ENCODE measurements at places on chromosomes 1 and 21. TPM values are rescaled to one million over a fixed set of nuclear protein-coding genes. Genes with fewer than 3 reads are reported as not detected.

The FMO1 gene
- not detected for total RNA-seq

The TYW3 gene
- total RNA-seq, result 19.3 TPM

DNA sequence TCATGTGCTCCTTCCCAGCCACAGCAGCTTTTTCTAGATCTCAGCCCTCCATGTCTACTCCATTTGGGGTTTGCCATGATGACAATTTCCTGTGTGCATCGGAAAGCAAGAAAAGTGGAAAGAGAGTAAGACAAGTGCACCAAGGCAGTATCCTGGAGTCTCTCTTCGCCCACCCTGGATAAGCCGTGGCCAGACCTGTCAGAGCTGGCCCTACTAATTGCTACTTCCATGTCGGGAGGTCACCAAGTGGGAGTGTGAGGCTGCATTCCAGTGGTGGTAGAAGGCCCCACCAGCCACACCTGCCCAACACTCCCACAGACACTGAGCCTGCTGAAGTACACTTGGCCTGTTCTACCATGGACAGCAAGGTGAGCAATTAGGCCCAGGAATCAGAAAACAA, 14.0 kb upstream of the LORICRIN start:
- no peak overlapping the region for H3K4me3 ChIP-seq
- H3K36me3 ChIP-seq, result no peaks in the 10 kb centered on the region
- H3K27me3 ChIP-seq, result peaks cover 3% of the 10 kb centered on the region
- no peaks in the 10 kb centered on the region for H3K4me1 ChIP-seq
- no peak overlapping the region for H3K27ac ChIP-seq

GRCh38 chr1:119081700-119082099, 58.8 kb downstream of the WARS2 start:
- no peak overlapping the region for H3K27ac ChIP-seq
- no peaks in the 10 kb centered on the region for H3K36me3 ChIP-seq
- H3K27me3 ChIP-seq, result no peaks in the 10 kb centered on the region
- no peak overlapping the region for H3K4me3 ChIP-seq

DNA sequence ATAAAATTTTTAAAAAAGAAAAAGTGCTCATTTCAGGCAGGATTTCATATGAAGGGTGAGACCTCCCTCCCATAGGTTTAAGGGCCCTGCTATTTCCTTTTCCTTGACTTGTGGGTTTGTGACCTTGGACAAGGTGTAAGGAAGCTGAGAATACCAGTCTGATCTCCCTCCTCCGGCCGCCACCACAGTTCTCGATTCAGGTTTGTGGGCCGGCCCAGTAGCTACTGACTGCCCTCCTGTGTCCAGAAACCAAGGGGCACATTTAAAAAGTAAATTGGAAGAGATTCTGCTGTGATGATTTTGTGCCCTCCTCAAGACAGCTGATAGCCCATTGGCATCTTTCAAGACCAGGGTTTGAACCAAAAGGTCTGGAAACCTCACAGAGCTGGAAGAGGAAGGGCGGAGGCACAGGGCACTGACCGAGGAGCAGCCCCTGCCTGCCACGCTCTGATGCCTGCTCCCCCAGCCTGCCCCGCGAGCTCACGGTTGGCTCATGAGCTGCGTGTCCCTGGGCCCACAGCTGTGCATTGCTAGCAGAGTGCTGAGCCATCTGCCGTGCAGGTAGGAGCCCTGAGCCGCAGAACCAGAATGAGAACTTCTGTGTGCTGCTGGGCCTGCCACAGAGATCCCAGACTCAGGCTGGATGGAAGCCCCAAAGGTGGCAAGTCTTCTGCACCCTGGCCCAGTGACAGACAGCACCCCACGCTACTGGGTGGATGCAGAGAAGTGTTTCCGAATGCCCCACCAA, 348.7 kb downstream of the NPHP4 start:
- H3K4me1 ChIP-seq, result no peaks in the 10 kb centered on the region
- H3K4me3 ChIP-seq, result no peak overlapping the region
- no peaks in the 10 kb centered on the region for H3K27me3 ChIP-seq
- H3K36me3 ChIP-seq, result no peaks in the 10 kb centered on the region
- no peak overlapping the region for H3K27ac ChIP-seq

DNA sequence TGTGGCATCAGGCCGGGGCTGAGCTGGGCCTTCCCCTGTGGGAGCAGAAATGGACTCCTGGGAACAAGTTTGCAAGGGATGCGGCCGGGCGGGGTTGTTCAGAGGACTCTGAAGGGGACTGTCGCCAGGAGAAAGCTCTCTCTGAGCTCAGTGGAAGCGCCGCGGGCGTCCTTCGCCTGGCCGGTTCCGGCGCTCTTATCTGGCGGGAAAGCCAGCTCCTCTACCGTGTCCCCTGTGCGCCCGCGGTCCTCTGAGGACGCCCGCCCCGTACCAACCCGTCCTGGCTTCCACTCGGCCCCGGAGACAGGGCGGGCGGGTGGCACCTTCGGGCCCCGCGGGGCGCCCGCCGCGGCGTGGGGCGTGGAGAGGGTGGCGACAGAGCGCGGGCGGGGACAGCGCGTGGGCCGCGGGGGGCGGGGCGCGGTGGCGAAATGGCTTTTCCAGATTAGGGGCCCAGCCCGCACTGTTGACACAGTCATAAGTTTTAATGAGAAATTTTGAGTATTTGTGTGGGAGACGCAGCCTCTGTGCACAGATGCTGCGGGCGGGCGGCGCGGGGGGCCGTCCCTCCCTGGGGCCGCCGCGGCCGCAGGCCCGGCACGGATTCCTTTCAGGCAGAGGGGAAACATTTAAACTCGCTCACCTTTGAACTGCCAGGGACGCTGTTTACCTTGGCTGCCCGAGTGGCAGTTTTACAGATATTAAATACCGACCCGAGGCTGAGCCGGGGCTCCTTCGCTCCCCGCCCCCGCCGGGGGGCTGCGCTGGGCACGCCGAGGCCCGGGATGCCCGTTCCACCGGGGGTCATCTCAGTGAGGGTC, 70.2 kb downstream of the FOXD2 start:
- no peak overlapping the region for H3K4me3 ChIP-seq
- H3K27ac ChIP-seq, result no peak overlapping the region
- DNase-seq, result no peak
- no peaks in the 10 kb centered on the region for H3K4me1 ChIP-seq
- no peaks in the 10 kb centered on the region for H3K36me3 ChIP-seq

GRCh38 chr1:211775170-211775569, 55.4 kb downstream of the LPGAT1 start:
- no peaks in the 10 kb centered on the region for H3K36me3 ChIP-seq
- H3K4me3 ChIP-seq, result no peak overlapping the region
- H3K27me3 ChIP-seq, result no peaks in the 10 kb centered on the region
- DNase-seq, result no peak
- no peak overlapping the region for H3K27ac ChIP-seq

All from naive thymus-derived CD4-positive, alpha-beta T cell (primary cell).